Stimulated activated CD8-positive, alpha-beta memory T cell treated with anti-CD3 and anti-CD28 coated beads, Interleukin-15, amount 100 ng/mL, for 48 hours (primary cell): ENCODE measurements at places on chromosomes 1 and 21.

DNA sequence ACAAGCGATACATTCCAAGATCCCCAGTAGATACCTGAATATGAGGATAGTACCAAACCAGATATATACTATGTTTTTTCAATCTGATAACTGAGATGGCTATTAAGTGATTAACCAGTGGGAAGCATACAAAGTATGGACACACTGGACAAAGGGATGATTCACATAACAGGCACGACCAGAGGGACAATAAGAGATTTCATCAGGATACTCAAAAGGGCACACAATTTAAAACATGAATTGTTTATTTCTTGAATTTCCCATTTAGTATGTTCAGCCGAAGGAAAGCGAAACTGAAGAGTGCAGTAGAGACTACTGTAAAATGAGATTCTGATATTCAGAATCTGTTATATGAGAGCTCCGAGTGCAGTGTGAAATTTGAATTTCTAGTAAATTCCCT, 10.6 kb downstream of the ZZZ3 start:
- no peak for DNase-seq

- no peak for DNase-seq
Measured at GRCh38 chr21:29072873-29073221, 601 bp downstream of the CCT8 start.

- DNase-seq, result no peak
Measured at GRCh38 chr1:19053486-19053885, 97.0 kb upstream of the IFFO2 start.

GRCh38 chr1:86852289-86852688, 61.6 kb downstream of the SELENOF start:
- DNase-seq, result no peak
